ENCODE measurements at places on chromosomes 12 and 14. TPM values are rescaled to one million over a fixed set of nuclear protein-coding genes. Genes with fewer than 3 reads are reported as not detected.

- H3K27ac ChIP-seq, result no peak overlapping the region
- no peak overlapping the region for H3K4me3 ChIP-seq
- H3K36me3 ChIP-seq, result peaks cover 21% of the 10 kb centered on the region
- H3K27me3 ChIP-seq, result no peaks in the 10 kb centered on the region
- DNase-seq, result no peak
- H3K4me1 ChIP-seq, result peaks cover 33% of the 10 kb centered on the region
Measured at GRCh38 chr14:89343356-89343755, 73.7 kb downstream of the FOXN3 start.

- no peak overlapping the region for H3K4me3 ChIP-seq
- no peak overlapping the region for H3K27ac ChIP-seq
- H3K36me3 ChIP-seq, result no peaks in the 10 kb centered on the region
- DNase-seq, result no peak
- no peaks in the 10 kb centered on the region for H3K4me1 ChIP-seq
Measured at GRCh38 chr14:94654071-94654861, 42.1 kb downstream of the SERPINA3 start.

- H3K36me3 ChIP-seq, result peaks cover 5% of the 10 kb centered on the region
- no peak overlapping the region for H3K27ac ChIP-seq
- H3K4me1 ChIP-seq, result no peaks in the 10 kb centered on the region
- H3K4me3 ChIP-seq, result no peak overlapping the region
- DNase-seq, result no peak
Measured at GRCh38 chr14:96944297-96944696, 147.1 kb downstream of the VRK1 start.

GRCh38 chr14:68523989-68524725 is 268.7 kb downstream of the ZFP36L1 start:
- no peaks in the 10 kb centered on the region for H3K27me3 ChIP-seq
- peaks cover 27% of the 10 kb centered on the region for H3K36me3 ChIP-seq
- H3K4me1 ChIP-seq, result peaks cover 82% of the 10 kb centered on the region

GRCh38 chr12:91835693-91836092 is 310.0 kb downstream of the BTG1 start:
- H3K36me3 ChIP-seq, result no peaks in the 10 kb centered on the region
- no peaks in the 10 kb centered on the region for H3K27me3 ChIP-seq
- no peak overlapping the region for H3K4me3 ChIP-seq
- H3K27ac ChIP-seq, result no peak overlapping the region
- no peak for DNase-seq
- peaks cover 5% of the 10 kb centered on the region for H3K4me1 ChIP-seq

- peaks cover 20% of the 10 kb centered on the region for H3K4me1 ChIP-seq
- no peaks in the 10 kb centered on the region for H3K27me3 ChIP-seq
- no peak overlapping the region for H3K27ac ChIP-seq
- no peak overlapping the region for H3K4me3 ChIP-seq
- no peak for DNase-seq
- H3K36me3 ChIP-seq, result no peaks in the 10 kb centered on the region
Measured at GRCh38 chr14:32414808-32415255, 85.7 kb downstream of the AKAP6 start.

GRCh38 chr12:99043319-99043914 is 398.3 kb downstream of the APAF1 start:
- H3K27ac ChIP-seq, result no peak overlapping the region
- H3K27me3 ChIP-seq, result no peaks in the 10 kb centered on the region
- no peak overlapping the region for H3K4me3 ChIP-seq
- peaks cover 18% of the 10 kb centered on the region for H3K36me3 ChIP-seq
- peak; percentile 69 for DNase-seq

DNA sequence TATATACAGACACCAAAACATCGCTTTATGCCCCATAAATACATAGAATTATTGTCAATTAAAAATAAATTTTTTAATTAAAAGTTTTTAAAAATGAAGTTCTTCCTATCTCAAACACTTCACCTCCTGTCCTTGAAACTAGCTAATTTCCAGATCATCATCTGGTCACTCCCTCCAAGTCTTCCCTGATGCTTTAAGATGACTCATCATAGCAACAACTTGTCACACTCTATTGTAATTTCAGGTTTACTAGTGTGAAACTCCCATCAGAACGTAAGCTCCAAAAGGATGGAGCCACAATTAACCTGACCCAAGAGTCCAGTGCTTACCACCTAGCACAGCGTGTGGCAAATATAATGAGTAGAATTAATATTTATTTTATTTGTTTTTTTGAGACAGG is 16.3 kb downstream of the GXYLT1 start:
- DNase-seq, result no peak
- H3K36me3 ChIP-seq, result no peaks in the 10 kb centered on the region
- no peaks in the 10 kb centered on the region for H3K27me3 ChIP-seq
- no peak overlapping the region for H3K27ac ChIP-seq
- peaks cover 10% of the 10 kb centered on the region for H3K4me1 ChIP-seq

GRCh38 chr12:25252946-25253345 is 2.2 kb upstream of the KRAS start:
- no peak for DNase-seq
- H3K27ac ChIP-seq, result no peak overlapping the region
- H3K4me1 ChIP-seq, result peaks cover 22% of the 10 kb centered on the region
- H3K27me3 ChIP-seq, result peaks cover 59% of the 10 kb centered on the region

DNA sequence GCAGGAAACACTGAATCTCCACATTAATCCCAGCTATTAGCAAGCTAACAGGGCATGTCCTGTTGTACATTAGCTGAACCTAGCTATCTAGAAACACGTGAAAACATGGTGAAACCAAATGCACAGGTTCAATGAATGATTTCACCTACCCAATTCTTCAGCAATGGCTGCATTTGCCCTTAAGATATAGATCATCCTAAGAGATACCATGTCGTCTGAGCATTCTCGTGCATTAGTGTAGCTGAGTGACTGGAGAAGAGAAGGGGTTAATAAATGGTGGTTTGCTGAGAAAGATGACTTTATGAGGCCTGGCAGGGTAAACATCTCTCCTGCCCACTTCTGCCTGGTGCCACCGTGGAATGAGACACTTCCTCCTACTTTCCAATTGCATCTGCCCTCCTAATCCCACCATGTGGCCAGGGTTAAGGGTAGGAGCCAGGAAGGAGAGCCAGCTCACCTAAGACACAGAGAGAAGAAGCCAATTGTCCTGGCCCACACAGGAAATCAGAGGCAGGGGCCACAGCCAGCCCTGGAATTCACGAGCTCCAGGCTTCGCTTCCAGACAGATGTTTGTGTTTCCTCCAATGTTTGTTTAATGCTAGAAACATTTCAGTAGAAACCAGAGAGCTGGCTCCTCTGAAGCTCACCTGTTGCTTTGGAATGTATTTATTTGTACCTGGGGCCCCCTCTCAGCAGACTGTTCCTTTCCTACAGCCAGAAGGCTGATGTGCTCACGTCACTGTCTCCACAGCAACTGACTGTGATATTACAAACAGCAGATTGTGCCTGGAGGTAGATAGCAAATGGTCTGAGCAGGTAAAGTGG is 126.0 kb upstream of the PARP11 start:
- no peak overlapping the region for H3K4me3 ChIP-seq
- peaks cover 5% of the 10 kb centered on the region for H3K4me1 ChIP-seq
- DNase-seq, result no peak
- peak overlapping the region; percentile 23 for H3K27ac ChIP-seq
- peaks cover 5% of the 10 kb centered on the region for H3K36me3 ChIP-seq
- H3K27me3 ChIP-seq, result peaks cover 3% of the 10 kb centered on the region

DNA sequence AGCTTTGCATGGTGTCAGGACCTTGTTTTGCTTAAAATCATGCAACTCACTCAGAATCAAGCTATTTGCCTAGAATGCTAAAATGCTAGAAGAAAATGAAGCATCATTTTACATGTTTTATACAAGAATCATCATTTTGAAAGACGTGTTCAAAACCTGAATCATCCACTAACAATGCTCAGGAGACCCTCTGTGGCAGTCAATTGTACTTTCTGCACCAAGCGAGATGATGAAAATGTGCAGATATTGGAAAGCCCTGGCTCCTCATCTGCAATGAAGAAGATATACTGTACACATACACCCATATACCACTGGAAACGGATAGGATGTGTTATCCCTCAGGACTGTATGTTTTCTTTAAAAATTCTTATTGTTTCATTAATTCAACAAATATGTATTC is 92.7 kb downstream of the DYRK2 start:
- H3K4me3 ChIP-seq, result no peak overlapping the region
- no peaks in the 10 kb centered on the region for H3K27me3 ChIP-seq
- no peak for DNase-seq
- no peaks in the 10 kb centered on the region for H3K36me3 ChIP-seq
- peaks cover 5% of the 10 kb centered on the region for H3K4me1 ChIP-seq

DNA sequence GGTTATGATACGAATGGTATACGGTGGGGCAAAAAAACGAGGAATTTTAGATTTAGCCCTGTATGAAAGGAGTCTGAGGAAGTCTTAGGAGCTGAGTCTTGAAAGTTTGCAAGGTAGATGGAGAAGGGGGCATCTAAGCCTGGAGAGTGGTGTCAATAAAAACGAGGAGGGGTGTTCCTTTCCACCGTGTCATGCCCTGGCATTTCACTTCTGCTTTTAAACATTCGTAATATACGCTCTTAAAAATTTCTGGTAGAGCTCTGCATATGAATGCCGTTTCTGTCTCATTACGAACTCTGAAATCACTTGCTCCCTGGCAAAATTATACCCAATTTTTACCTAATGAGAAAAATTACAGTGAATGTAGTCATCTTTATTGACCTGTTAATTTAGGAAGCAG is 170.2 kb downstream of the ERC1 start:
- H3K27ac ChIP-seq, result no peak overlapping the region
- H3K4me1 ChIP-seq, result peaks cover 9% of the 10 kb centered on the region
- no peak for DNase-seq
- peaks cover 6% of the 10 kb centered on the region for H3K36me3 ChIP-seq
- H3K4me3 ChIP-seq, result no peak overlapping the region
- H3K27me3 ChIP-seq, result no peaks in the 10 kb centered on the region

GRCh38 chr12:121961195-121961879 is 42.9 kb downstream of the CFAP251 start:
- no peaks in the 10 kb centered on the region for H3K4me1 ChIP-seq
- no peaks in the 10 kb centered on the region for H3K36me3 ChIP-seq
- DNase-seq, result no peak
- no peaks in the 10 kb centered on the region for H3K27me3 ChIP-seq
- H3K27ac ChIP-seq, result no peak overlapping the region
- H3K4me3 ChIP-seq, result no peak overlapping the region

DNA sequence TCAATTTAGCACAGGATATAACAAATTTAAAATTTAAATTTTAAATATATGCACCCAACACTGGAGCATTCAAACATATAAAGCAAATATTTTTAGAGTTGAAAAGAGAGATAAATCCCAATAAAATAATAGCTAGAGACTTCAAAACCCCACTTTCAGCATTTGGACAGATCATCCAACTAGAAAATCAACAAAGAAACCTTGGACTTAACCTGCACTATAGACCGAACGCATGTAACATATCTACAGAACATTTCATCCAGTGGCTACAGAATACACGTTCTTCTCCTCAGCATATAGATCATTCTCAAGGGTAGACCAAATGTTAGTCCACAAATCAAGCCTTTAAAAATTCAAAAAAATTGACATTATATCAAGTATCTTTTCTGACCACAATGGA is 64.0 kb downstream of the SPTSSA start:
- H3K4me1 ChIP-seq, result no peaks in the 10 kb centered on the region
- no peak overlapping the region for H3K4me3 ChIP-seq
- no peak overlapping the region for H3K27ac ChIP-seq
- H3K36me3 ChIP-seq, result no peaks in the 10 kb centered on the region
- peaks cover 8% of the 10 kb centered on the region for H3K27me3 ChIP-seq

DNA sequence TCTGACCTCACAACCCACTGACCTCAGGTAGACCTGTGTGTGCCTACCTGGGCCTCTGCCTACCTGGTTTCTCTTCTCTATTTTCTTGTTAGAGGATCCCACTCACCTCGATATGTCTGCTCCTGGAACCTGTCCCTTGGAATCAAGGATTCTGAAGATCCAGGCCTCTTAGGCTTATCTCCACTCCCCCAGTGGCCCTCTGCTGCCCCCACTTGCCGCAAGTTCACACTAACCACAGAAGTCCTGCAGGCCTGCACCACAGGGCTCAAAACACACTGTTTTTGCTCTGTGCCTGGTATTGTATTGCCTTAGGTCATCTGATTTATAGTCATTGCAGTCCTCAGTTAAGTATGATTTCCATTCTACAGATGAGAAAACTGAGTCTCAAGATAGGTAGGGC is 15.3 kb upstream of the NRXN3 start:
- no peaks in the 10 kb centered on the region for H3K36me3 ChIP-seq
- DNase-seq, result no peak
- H3K4me3 ChIP-seq, result no peak overlapping the region
- peak overlapping the region; percentile 31 for H3K27ac ChIP-seq
- no peaks in the 10 kb centered on the region for H3K4me1 ChIP-seq

- H3K4me1 ChIP-seq, result no peaks in the 10 kb centered on the region
- DNase-seq, result no peak
- no peak overlapping the region for H3K27ac ChIP-seq
- no peaks in the 10 kb centered on the region for H3K36me3 ChIP-seq
- H3K4me3 ChIP-seq, result no peak overlapping the region
Measured at GRCh38 chr12:91053951-91054715, 3.7 kb downstream of the KERA start.

DNA sequence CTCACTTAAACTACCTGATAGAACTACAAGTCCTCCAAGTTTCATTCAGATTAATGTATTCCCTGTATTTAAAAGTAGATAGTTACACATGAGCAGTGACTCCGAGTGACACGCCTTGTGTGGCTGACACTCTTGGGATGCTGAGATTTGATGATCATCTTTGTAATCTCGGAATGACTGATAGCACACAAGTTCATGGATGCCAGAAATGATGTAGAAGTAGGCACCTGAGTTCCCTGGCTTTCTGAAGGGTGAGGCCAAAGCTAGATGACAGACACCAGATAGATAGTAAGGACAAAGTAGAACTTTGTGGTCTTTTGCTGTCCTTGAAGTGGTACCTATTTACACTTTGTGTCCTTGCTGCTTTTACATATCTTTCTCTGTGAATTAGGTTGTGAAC is 491.2 kb downstream of the PCNX1 start:
- no peaks in the 10 kb centered on the region for H3K36me3 ChIP-seq
- no peak for DNase-seq
- H3K4me3 ChIP-seq, result no peak overlapping the region
- no peaks in the 10 kb centered on the region for H3K27me3 ChIP-seq
- H3K4me1 ChIP-seq, result peaks cover 3% of the 10 kb centered on the region
- H3K27ac ChIP-seq, result no peak overlapping the region

DNA sequence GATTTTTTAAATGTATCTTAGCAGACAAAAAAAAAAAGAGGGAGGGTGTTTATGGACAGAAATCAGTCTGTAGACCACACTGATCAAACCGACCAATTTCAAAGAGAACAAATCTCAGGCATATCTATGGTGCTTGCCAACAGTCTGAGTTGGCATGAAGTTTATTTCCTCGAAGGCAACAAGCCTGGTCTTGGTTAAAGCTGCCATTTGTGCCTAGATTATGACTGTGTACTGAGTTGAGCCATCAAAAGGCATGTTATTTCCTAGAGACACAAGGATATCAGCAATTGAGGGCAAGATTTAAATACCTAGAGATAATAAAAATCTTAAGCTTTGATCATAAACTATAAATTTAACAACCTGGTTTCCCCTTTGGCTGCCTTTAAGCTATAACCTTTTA is 119.2 kb downstream of the SLC2A13 start:
- no peaks in the 10 kb centered on the region for H3K27me3 ChIP-seq
- DNase-seq, result no peak
- no peaks in the 10 kb centered on the region for H3K36me3 ChIP-seq
- H3K4me1 ChIP-seq, result no peaks in the 10 kb centered on the region

The CFAP54 gene
- total RNA-seq, result 3.1 TPM

The PLEKHG7 gene
- not detected for total RNA-seq

The CCDC197 gene
- not detected for total RNA-seq

The RERGL gene
- total RNA-seq, result not detected

The DCAF4 gene
- 9.5 TPM for total RNA-seq

The MMP19 gene
- total RNA-seq, result not detected

The DENND5B gene
- total RNA-seq, result 33.9 TPM

The FOXN4 gene
- 1.3 TPM for total RNA-seq

The SPIC gene
- not detected for total RNA-seq

Measured in neural crest cell (in vitro differentiated cells).